ENCODE measurements at places on chromosomes 4 and X. TPM values are rescaled to one million over a fixed set of nuclear protein-coding genes. Genes with fewer than 3 reads are reported as not detected.
A peak's percentile ranks its signal among the peaks of the same experiment; 100 is the strongest.

DDX60 gene
- total RNA-seq = 4.6 TPM

SPACA5 gene
- total RNA-seq = not detected

RTL3 gene
- total RNA-seq = 3.2 TPM

GC gene
- 0.62 TPM for total RNA-seq

FDCSP gene
- total RNA-seq = not detected

SPARCL1 gene
- 1,558 TPM for total RNA-seq

RHOXF1 gene
- not detected for total RNA-seq

DNA sequence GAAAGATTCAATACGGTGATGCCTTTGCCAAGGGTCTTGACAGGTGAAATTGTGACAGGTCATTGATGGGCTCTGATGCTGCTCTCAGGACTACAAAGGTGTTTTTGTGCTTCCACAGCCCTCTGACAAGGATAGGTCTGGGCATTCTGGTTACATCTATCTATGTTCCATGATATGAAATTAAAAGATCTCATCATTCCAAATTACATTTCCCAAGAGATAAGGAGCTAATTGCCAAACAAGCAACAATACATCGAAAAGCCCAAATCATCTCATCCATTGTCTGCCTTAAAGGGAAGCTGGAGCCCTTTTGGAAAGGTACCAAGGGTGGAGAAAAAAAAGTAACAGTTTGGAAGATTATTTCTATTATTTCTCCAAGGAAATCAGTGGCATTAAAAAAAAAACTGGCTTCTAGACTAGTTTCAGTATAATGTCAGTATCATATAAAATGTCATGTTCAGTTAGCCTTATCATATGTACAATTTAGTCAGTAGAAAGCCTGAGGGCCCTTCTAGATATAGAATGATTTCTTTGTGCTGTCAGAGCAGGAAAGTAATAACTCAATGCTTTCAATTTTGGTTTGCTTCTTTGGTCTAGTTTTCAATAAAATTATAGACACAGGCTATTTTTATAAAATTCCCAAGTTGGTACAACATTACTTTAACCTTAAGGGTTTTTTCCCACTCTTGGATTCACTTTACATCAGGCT is 224.5 kb upstream of the GPRIN3 start:
- ATAC-seq = no peak

- no peak for ATAC-seq
These were observed 199.9 kb downstream of the MGST2 start for GRCh38 chr4:139865537-139865936.

- no peak for ATAC-seq
These were observed 1.3 kb upstream of the MAMLD1 start for GRCh38 chrX:150361777-150362351.

DNA sequence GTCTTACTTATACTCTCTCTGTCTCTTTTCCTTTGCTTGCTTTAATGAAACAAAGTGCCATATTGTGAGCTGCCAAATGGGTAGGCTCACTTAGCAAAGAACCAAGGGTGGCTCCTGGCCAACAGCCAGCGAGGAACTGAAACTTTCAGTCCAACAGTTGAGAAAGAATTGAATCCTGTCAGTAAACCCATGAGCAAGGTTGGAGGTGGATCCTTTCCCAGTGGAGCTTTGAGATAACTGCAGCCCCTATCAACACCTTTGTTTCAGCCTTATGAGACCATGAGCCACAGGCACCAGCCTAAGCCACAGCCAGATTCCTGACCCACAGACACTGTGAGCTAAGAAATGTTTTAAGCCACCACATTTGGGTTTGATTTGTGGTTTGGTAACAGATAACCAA is 362.2 kb downstream of the PDGFC start:
- no peak for ATAC-seq

DNA sequence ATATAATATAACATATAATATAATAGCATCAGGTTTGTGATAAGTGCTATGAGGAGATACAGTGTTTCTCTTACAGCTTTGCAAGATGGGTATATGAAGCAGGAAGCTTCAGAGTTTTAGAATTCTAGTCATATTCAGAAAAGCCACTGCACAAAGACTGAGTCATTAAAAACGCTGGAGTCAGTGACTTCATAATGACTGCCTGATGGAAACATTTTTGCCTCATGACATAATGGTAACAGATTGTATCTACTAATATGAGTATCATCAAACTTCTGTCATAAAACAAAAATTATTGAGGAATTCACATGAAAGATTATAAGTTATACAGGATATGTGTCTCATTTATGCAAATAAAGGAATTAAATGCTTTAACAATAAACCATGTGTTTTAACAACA is 46.8 kb downstream of the EPHA5 start:
- no peak for ATAC-seq

DNA sequence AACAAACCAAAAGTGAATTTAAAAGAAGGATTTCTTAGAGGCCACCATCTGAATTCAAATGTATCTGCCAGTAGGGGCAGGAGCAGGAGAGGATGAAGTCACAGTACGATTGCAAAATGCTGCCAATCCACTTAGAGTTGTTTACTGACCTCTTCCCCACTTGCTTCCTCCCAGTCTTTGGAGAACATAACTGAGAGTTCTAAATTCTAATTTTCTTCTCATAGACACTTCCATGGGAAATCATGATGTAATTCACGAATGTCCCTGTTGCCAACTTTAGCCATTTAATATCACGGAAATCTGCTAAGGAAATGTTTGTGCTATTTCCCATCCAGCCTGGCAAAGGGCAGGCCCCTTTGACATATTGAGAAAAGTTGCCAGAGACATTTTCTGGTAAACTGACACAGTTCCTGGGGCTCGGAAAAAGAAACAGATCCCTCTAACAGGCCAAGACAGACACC is 33.6 kb upstream of the NOCT start:
- peak; percentile 88 for ATAC-seq

- no peak for ATAC-seq
These were observed 1562.9 kb upstream of the TENM3 start for GRCh38 chr4:180680305-180680704.

DNA sequence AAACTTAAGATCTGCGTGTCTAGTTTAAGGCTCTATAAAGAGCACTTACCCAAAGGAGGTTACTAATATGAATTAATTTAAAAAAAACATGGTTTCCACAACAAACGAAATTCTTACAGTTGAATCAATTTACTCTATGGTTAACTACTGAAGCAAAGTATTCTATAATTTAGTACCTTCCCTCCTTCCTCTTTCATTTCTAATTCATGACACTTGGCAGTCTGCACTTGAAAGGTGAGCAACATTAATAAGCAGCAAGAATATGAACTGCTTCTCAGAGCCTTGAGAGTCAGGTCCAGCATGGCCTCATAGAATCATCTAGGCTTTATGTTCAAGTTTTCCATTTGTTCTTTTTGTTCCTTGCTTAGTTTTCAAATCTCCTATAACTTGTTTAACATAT is 42.7 kb downstream of the TAPT1 start:
- ATAC-seq = no peak

- ATAC-seq = no peak
These were observed 5.9 kb downstream of the LAMP2 start for GRCh38 chrX:120463241-120463640.

GRCh38 chr4:159390648-159391047 is 287.8 kb downstream of the RAPGEF2 start:
- no peak for ATAC-seq

DNA sequence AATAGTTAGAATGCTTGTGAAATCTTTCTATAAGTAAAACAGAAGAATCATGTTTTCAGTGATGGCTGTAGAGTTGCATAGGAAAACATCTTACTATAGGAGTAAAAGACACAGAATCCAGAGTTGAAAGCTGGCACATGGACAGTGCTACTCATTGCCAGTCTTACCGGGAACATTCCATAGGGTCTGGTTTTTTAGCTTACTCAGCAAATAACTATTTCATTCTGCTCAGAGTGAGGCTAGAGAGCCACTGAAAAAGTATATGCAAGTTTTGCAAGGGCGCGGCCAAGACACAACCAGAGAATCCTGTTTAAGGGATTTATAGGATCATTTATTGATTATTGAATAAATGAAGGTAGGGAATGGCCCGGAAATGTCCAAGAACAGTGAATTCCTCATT is 60.3 kb downstream of the MTHFD2L start:
- ATAC-seq = no peak
